ENCODE measurements at places on chromosomes 1 and 21. TPM values are rescaled to one million over a fixed set of nuclear protein-coding genes. Genes with fewer than 3 reads are reported as not detected.

GRCh38 chr21:31901315-31901714 lies 28.5 kb downstream of the HUNK start:
- DNase-seq, result no peak

DNA sequence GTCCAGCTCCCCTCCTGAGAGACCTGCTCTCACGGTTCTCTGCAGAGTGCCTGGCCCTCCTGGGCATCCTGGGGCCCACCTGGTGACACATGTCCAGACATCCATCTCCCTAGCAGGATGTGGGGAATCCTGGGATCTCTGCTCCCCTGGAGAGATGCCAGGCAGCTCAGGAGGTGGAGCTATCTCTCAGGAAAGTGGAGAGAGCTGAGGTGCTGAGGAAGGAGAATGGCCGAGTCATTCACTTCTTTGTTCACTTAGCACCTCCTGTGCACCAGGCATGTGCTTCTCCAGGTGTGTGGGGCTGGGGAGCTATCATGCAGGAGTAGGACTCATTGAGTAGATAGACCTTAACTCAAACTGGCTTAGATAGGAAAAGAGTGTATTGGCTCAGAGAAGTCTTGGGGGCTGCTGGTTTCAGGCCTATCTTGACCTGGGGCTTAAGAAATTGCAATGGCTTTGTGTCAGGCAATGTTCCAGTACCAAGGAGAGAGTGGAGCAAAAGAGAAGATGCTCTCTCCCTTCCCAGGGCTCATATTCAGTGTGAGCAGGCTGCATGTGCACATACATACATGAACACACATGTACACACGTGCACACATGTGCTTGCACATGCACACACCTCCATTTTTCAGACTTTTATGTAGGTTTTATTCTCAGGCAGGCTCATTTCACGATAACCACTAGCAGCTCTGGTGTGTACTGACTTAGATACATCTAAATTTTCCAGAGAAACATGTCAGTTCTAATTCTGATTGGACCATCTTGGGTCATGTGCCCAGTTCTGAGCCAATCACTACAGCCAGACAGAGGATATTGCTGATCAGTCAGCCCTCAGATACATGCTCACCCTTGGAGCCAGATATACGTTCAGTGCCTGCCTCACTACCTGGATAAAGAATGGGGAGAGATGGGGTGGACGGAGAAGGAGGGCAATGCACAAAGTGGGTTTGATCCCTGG lies 437.6 kb downstream of the PTPRU start:
- no peak for DNase-seq

DNA sequence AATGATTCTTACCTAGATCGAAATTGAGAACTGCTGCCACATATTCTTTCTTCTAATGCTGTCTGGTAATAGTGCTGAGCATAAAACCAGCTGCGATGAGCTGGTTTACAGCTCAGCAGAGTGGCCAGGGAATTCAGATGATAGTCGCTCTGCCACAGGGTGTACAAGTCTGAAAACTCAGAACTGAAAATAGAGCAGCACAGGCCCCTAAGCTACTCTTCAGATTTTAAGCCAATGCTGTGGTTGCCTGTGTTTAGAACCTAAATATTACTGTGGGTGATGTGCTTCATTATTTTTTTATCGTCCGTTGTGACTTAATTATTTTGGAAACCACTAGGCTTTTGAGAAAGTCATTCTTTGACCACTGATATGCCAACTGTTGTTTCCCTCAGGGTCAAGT lies 152.0 kb downstream of the ADGRL4 start:
- no peak for DNase-seq

The MFAP2 gene
- 24.5 TPM for total RNA-seq

The AMPD1 gene
- not detected for total RNA-seq

GRCh38 chr1:78676347-78676982 lies 26.8 kb downstream of the IFI44 start:
- peak; percentile 89 for DNase-seq

DNA sequence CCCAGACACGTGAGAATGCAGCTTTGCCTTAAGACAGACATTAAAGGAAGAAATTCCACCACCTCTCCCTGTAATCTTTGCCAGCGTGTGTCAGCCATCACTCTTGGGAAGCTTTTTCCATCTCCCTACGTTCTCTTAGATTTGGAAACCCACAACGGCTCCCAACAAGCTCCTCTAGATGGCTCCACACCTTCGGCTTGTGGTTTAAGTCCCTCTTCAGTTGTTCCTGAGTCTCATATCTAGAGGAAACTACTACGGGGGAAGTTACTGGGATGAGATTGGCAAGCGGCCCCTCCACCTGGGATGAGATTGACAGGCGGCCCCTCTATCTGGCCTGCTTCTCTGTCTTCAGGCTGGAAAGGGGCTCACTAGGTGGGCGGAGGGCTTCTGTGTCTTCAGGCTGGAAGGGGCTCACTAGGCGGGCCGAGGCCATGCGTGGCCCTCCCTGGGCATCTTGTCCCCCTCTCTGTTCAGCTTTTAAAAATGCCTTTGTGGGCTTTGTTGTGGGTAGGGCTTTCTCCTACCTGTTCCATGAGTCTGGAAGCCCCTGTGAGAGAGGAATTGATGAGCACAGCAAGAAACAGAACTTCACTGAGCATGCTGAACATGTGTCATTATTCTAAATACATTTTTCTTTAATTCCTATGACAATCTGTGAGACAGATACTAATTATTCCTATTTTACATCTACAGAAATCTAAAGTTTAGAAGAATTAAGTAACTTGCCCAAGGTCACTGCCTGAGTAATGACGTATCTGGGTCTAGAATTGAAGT lies 670.5 kb downstream of the KIF26B start:
- peak; percentile 13 for DNase-seq

The TMEM82 gene
- total RNA-seq, result not detected

DNA sequence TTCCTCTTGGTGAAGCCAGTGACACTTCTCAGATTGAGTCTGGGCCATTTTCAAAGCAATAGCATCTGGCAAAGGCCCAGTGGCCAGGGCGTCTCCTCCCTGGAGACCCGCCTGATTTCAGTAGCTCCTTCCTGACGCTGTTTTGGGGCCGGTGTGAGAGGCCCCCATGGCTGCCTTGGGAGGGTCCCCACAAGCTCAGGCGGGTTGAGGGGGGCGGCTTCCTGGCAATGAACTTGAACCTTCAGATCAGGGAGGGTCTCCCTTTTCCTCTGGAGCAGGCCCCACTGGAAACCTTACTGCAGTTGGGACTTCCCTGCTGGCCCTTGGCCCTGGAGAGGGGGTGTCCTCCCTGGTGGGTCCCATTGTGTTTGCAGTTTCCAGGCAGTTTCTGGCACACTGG lies 121.2 kb downstream of the CRYAA start:
- DNase-seq, result no peak

- DNase-seq, result no peak
Measured at GRCh38 chr1:14626869-14627607, 28.6 kb downstream of the KAZN start.

The PTGFR gene
- 0.34 TPM for total RNA-seq

DNA sequence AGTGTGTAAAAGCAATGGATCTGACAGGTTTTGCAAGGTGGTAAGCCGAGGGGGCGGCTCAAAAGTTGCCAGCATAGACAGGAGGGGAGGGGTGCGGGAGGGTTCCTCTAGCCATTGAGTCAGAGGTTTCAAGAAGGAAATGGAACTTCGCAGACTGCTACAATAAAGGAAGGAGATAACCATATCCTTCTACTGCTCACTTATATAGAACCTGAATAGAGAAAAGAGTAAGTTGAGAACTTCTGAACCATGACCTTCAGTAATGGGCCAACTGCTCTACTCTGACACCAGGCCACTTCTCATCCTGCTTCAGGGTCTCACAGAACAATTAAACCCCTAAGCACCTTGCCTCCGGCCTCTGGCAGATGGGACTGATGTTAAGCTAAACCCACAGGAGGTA lies 26.3 kb upstream of the BCAR3 start:
- DNase-seq, result no peak

All from dermis blood vessel endothelial cell (primary cell).